ENCODE measurements at places on chromosomes 1 and 21.

GRCh38 chr1:223486366-223486765, 93.2 kb downstream of the CCDC185 start:
- DNase-seq = no peak

DNA sequence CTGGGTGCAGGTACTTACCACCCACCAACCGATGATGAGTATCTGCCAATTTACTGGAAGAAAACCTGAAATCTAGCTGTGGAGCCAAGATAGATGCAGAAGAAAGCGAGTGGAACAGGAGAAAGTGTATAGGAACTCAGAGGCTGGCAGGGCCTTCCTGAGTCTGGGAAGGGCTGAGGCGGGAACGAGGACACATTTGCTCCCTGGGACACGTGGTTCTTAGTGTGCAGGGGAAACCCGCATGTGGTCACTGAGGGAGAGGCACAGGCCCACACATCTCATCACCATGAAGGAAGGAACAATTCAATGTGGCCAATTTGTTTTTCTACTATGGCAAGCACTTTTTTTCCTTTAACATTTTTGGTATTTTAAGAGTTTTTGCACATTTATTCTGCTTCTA, 8.2 kb downstream of the RYR2 start:
- DNase-seq = no peak

- no peak for DNase-seq
These were observed 6.2 kb downstream of the SPRR4 start for GRCh38 chr1:152976688-152977087.

- DNase-seq = no peak
These were observed 27.1 kb upstream of the TGFBR3 start for GRCh38 chr1:91913018-91913417.

DNA sequence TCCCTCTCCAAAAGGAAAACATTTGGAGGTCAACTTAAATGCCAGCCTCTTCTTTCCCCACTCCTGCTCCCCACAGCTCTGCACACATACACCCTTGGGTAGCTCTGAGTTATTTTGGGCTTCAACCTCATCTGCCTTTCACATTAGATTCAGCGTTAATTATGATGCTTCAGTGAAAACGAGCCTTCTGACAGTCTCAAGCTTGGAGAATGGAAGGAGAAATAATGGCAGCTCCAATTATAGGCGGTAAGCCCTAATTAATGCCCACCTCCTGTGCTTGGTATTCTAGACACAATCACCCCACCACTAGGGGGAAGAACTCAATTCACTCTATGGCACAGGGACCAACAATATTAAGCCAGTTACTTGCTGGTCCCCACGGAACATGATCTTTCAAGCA, 397.9 kb downstream of the BRINP2 start:
- DNase-seq = no peak

DNA sequence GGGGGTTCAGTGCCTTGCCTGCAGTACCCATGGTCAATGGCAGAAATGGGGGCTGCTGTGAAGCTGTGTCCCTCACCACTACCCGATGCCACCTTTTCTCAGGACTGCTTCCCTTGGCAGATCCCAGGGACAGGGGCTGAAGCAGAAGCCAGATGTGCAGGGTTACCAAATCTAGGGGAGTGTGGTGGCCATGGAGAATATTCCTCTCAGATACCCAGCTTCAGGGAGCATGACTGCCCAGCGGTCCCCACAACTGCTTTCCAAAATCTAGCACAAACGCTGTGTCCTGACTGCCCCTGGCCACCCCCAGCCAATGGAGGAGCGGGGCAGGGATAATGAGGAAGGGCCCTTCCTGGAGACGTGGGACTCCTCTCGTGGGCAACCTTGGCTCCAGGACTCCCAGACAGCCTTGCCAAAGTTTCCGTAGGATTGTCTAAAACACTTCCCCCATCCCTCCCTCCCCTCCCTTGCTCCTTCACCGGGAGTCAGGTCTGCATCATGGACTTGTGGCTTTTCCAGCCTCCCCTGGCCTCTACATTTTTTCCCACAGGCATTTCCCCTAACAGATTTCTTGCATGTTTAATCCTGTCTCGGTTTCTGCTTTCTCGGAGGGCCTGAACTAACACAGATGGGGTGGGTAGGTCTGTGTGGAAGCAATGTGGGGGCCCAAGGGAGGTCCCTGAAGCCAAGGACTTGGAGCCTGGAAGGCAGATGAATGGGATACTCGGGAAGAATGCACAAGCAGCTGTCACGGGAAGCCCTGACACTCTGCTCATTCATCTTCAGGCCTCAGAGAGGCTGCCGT, 80.5 kb downstream of the OMA1 start:
- DNase-seq = no peak

GRCh38 chr1:44314452-44314851, 40.6 kb downstream of the ERI3 start:
- DNase-seq = no peak

GRCh38 chr1:25922971-25923552, 16.8 kb upstream of the STMN1 start:
- no peak for DNase-seq

DNA sequence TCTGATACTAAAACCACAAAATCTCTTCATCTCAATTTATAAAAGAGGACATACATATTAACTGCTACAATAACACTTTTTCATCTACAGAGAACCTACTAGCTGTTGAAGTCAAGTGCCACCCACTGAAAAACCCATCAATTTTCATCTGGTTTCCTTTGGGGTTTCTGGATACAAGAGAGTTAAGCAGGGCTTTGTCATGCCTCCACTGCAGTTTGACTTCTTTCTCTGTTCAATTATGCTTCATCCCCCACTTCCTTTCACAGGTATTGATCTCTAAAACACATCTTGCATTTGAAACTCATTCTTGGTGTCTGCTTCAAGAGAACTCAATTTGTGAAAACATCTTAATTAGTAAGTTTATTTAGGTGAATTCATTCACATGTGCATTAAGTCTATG, 60.5 kb upstream of the ANGPTL3 start:
- no peak for DNase-seq

- no peak for DNase-seq
These were observed 585.5 kb downstream of the AJAP1 start for GRCh38 chr1:5239911-5240310.

DNA sequence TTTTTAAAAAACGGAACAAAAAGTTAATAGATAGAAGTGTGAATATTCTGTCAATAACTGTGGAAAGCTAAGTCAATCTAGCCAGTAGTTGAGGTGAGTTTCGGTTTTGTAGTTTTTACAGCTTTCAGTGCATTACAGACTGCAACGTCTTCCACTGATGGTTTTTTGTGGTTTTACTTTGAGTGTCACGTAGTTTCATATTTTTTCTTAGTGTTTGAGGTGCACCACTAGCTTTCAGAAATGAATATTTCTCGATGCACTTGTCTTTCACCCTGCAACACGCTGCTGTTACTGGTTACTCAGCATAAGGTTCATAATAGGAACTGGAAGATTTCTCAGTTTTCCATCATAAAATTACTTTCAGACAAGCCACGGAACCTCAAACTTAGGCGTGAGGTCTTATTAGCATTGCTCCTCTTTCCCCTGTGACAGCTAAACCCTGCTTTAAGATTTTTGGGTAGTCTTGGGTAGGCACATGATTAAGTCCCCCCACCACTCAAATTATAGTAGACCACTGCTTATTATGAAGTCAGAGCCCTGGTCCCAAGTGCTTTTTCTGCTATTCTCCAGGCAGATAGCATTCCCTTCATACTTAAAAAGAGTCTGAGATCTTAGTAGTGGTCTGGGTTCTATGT, 1412.7 kb downstream of the KCNT2 start:
- no peak for DNase-seq

DNA sequence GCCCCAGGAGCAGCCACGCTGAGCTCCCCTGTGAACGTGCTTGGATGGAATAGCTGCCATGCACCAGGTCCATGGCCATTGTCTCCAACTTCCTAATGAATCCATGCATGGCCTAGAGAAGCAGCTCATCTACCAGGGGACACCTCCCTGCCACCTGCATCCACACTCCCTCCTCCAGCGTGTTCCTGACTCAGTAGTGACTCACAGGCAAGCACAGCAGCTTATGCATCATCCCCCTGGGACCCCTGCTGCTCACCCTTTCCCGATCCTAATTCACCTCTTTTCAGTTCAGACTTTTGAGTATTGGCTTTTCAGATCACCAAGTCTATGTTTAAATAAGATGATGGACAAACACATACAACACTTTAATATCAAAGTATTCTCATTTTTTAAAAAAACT, 39.9 kb upstream of the TADA1 start:
- no peak for DNase-seq

GRCh38 chr1:162846256-162847212, 14.4 kb downstream of the CCDC190 start:
- no peak for DNase-seq

- no peak for DNase-seq
These were observed 212.6 kb upstream of the FAM78B start for GRCh38 chr1:166379447-166379846.

DNA sequence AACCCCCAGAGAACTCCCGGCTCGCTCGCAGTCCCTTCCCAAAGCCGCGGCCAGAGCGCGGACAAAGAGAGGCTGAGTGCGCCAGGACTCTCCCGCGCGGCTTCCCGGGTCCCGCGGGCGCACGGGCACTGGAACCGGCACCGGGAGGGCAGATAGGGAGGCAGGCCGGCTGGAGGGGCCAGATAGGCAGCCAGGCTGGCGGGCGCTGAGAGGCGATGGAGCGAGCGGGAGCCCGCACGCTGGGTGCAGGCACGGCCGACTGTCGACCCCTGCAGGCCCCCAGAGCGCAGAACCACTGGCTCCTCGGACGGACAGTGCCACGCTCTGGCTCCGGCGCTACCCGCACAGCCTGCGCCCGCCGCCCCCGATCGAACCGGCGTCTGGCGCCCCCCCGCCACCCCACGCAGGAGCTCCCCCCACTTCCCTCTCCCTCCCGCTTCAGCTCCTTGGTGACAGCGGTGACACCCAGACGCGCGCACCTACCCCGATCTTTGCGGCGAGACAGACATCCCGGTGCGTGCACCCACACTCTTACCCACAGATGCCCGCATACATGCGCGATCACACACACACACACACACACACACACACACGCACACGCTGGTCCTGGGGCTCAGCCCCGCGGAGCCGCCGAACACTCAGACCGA, 534 bp downstream of the SLC6A9 start:
- DNase-seq = peak; percentile 31

DNA sequence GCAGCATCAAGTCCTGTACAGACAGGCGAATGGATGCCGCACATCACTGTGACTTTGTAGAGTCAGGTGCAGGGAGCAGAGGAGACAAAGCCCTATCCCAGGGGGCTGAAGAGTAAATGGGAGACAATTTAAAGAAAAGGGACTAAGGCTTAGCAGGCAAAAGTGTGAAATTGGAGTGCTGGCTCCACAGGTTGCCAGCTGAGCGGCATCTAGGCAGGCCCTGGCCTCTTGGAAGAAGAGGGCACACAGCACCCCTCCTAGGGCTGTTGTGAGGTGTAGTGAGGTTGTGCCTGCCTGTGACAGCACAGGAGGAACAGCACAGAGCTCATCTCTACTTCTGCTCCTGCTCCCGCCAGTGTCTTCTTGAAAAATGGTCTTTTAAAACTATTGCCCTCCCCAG, 47.3 kb downstream of the TENT5C start:
- no peak for DNase-seq

GRCh38 chr1:239349699-239350098, 36.7 kb upstream of the CHRM3 start:
- DNase-seq = no peak

DNA sequence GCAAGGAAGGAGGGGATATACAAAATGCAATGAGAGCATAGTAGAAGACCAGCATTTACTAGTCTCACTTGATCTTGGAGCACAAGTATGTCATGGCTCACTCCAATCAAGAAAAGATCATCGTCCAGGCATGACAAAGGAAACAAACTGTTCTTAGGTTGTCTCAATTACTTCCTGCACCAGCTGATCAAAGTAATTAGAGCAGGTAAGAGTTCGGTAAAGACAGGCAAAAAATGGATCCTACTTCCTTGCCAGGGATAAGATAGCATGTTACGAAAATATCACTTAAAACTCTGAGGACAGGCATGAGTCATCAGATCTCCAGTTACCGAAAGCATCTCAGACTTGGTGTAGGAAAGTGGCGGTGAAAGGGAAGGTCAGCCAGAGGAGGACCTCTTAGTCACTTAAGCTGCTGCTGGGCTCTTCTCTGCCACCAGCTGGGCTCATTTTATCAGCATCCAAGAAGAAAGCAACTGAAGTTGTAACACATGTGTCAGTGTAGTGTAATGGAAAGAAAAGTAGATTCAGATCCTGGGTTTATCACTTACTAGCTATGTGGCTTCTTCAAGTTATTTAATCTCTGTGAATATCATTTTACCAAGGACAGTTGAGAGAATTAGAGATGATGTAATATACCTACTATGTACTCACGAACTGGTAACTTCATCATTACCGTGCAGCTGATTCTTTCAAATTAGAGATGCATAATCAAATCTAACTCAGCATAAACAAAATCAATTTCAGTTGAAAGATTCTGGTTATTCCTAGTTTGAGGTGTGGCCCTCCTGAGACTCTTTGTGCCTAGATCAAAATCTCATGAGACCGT, 46.8 kb downstream of the XCL1 start:
- DNase-seq = no peak

- no peak for DNase-seq
These were observed at the start of gene SGIP1 for GRCh38 chr1:66533804-66534740. Gene SGIP1, plus strand, starts transcription at chr1:66534153. Its CDS starts 206 bp downstream, at chr1:66534359.

DNA sequence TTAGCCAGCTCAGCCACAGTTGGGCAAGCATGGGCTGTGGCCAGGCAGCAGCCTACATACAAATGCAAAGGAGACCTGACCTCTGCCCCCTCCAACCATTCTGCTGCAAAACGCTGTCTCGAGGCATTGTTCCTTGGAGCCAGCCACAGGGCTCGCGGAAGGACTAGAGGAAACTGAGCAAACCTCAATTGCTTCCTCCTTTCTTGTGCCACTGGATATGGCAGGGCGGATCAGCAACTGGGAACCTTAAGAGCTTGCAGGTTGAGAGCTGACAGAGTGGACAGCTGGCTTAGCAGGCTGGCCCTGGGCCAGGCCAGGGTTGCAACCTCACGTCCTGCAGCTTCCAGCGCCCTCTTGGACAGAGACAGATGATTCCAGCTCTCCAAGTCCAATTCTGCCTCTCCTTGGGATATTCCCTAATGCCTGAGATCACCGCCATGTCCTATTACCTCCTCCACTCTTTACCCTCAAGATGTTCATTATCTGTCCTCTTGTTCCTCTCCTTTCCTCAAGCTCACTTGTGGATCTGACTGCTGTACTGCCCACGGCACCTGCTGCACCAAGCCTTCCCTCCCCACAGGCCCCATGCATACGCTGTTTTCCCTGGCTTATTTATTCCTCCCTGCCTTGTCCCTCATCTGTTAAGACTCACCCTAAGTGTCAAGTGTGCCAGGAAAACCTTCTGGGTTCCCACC, 67.5 kb downstream of the SDC3 start:
- DNase-seq = no peak

- DNase-seq = no peak
These were observed 1077.4 kb upstream of the ADGRL4 start for GRCh38 chr1:80083892-80084291.

- no peak for DNase-seq
These were observed 7.0 kb downstream of the TDRD5 start for GRCh38 chr1:179598631-179599030.

- DNase-seq = no peak
These were observed 91.6 kb downstream of the GALNT2 start for GRCh38 chr1:230158415-230159291.

- DNase-seq = no peak
These were observed 180.0 kb upstream of the DUSP10 start for GRCh38 chr1:221921936-221922335.

GRCh38 chr1:231134624-231135023, 27.2 kb upstream of the TRIM67 start:
- no peak for DNase-seq

GRCh38 chr1:169892176-169892926, 1.3 kb downstream of the SCYL3 start:
- no peak for DNase-seq

GRCh38 chr1:183365093-183365492, 53.1 kb downstream of the NMNAT2 start:
- DNase-seq = no peak

- no peak for DNase-seq
These were observed 139.9 kb downstream of the GALNT2 start for GRCh38 chr1:230206976-230207375.

Data from activated CD4-positive, CD25-positive, alpha-beta regulatory T cell (primary cell).